ENCODE measurements at places on chromosomes 1 and 21.

DNA sequence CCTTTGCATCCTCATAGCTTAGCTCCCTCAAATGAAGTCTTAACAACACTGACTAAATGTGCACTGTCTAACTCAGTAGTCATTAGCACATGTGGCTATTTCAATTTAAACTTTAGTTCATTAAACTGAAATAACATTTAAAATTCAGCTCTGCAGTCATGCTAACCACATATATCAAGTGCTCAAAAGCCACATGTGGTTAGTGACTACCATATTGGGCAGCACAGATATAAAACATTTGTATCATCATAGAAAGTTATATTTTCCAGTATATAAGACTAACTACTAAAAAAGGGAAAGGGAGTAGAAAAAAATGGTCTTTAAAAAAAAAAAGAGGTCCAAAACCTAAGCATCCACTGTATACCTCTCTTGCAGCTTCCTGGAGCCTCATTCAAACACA, 64.1 kb downstream of the SETD4 start:
- no peak for DNase-seq

DNA sequence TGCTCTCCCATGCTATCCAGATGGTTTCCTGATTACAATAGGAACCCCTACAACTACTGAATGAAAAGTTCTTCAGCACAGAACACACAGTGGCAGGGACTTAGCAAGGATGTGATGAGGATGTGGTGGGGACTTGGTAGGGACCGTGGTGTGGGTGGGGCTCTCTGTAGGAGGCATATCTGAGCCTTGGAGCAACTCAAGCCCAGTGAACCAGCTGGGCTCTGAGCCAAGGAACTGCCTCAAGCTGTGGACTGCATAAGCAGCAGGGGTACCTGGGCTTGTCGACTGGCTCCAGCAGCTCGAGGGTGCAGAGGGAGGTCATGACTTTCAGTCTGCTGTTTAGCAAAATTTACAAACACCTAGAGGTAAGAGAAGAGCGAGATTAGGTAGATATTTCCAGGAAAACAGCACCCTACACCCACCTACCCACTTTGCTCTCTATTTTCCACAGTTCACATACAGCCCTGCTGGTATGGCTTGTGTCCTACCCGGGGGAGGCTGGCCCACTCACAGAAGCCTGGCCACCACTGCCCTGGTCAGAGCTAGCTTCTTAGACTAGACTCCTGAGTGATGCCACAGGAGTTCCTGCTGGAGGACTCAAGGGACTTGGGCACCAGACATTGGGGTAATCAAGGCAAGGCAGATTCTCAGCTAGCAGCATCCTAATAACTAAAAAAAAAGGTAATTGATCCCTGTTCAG, 86.8 kb upstream of the GCLM start:
- DNase-seq: no peak

DNA sequence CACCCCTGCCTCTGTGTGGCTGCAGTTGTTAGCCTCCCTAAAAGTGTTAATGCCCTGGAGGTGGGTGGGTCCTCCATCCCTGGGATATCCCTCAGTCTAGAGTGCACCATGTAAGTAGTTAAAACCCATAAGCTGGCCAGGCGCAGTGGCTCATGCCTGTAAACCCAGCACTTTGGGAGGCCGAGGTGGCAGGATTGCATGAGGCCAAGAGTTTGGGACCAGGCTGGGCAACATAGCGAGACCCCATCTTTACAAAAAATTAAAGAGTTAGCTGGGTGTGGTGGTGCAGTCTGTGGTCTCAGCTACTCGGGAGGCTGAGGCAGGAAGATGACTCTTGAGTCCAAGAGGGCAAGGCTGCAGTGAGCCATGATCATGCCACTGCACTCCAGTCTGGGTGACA, 10.3 kb downstream of the MYOC start:
- DNase-seq: no peak

DNA sequence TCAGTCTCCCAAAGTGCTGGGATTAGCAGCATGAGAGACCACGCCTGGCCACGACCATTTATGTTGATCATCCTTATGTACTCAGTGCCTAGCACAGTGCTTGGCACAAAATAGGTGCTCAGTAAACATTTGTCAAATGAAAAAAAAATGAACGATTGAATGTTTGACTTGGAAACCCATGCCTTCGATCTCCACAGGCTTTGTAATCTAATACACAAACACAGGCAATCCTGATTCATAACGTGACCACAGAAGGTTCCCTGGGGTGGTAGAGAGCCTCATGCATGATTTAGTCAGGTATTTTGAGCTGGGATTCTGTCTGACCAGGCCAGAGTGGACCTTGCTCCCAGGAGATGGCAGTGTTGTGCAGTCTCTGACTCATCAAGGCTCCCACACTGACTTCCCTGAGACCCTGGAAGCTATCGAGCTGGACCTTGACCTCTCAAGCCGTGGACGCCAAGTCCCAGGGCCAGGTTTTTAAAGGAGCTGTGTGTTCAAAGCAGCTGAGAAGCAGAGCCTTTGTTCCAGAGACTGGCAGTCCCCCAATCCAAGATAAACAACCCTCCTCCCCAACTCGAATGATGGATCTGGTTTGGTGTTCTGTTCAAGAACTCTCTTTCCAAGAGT, 81.1 kb downstream of the PGM1 start:
- peak; percentile 8 for DNase-seq

- DNase-seq: no peak
Observed at GRCh38 chr1:25821630-25822091, 1.9 kb downstream of the MTFR1L start.

- DNase-seq: no peak
Observed at GRCh38 chr1:49340576-49340975, 563.9 kb upstream of the BEND5 start.

- DNase-seq: no peak
Observed at GRCh38 chr1:28902738-28903137, 11.6 kb upstream of the EPB41 start.

- DNase-seq: no peak
Observed at GRCh38 chr1:54108156-54108555, 44.6 kb downstream of the CDCP2 start.

- DNase-seq: peak; percentile 96
Observed at GRCh38 chr21:35239811-35240219, 190.7 kb upstream of the RUNX1 start.

GRCh38 chr1:247465796-247466195, 7.9 kb upstream of the OR2B11 start:
- no peak for DNase-seq

DNA sequence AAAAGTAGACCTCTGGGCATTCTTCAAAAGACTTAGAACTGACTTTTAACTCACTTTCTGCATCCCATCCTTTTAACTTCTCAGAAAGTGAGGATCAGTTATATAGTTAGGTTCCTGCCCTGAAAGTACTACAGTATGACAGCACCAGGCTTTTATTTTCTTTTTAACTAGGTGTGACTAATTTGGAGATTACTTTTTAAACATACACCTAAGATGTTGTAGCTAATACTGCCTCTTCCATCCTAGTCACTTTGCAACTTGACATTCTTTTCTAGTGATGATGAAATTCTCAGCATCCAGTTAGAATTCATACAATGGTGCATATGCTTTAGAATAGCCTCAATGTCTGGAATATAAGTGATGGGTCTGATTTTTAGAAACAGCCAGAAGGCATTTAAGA, 24.6 kb downstream of the RUNX1 start:
- DNase-seq: no peak

DNA sequence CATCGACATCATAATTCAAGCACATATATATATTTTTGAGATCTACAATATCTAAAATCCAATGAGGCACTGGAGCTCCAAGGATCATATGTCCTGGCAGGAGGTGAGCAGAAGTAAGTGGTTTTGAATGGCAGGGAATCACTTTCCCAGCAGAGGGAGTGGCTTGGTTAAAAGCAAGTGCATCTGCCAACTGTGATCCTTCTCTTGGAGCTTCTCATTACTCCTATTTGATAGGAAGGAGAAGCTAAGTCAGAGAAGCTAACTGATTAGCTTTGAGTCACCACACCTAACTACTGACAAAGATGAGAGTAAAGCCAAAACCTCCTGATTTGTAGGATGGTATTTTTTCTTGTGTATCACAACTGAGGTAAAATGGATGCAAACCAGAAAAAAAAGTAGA, 55.0 kb downstream of the ALG14 start:
- no peak for DNase-seq

GRCh38 chr1:212467843-212468482, 35.2 kb downstream of the NENF start:
- no peak for DNase-seq

- DNase-seq: no peak
Observed at GRCh38 chr1:211741788-211742187, 66.4 kb upstream of the NEK2 start.

DNA sequence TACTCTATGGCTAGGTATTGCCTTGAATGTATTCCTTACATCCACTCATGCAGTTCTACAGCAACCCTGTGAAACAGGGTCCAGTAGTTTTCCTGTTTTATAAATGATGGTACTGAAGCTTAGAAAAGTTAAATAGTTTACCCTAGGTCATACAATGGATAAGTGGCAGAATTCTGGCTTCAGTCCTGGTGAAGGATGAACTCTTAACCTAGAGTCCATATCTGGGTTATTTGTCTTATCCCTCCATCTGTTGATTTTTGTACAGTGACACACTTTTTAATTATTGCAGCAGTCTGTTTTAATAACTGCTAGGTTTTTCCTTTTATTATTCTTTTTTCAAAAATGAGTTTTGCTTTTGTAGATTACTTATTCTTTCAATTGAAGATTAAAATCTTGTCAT, 263.9 kb downstream of the DNM3 start:
- DNase-seq: no peak

DNA sequence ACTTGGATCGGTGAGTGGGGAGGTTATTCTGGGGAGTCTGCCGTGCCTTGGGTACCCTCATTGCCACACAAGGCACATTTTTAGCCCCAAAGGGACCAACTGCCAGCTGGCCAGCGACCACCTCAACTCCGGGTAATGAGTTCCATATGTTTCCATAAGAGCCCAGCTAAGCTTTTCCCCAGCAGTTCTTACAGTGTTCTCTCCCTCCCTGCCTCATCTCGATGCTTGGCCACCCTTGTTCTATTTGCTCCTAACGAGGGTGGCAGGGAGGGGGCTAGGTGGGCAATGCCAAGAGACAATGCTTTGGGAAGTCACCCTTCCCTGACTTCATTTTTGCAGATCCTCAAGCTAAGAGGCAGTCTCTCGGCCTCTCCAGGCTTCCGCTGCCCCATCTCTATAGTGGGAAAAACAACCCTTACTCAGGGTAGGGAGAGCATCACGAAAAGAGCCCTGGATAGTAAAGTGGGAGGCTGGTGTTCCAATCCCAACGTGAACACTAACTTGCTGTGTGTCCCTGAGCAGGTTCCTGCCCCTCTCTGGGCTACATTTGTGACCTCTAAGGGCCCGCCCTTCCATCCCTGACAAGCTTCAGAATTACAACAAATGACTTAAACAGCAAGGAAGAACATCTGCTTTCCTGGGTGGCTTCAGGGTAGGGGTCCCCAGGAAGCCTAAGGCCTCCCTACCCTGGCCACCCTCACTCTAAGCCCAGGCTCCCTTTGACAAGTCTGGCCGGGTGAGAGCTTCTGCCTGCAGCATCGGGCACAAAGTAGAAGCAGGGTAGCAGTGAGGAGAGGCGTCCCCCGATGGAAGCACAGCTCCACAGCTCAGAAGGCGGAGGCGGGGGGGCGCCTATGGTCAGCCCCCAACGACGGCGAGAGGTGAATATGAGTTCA, 5.8 kb downstream of the ID3 start:
- DNase-seq: no peak

- DNase-seq: no peak
Observed at GRCh38 chr1:221834698-221835513, 93.0 kb upstream of the DUSP10 start.

DNA sequence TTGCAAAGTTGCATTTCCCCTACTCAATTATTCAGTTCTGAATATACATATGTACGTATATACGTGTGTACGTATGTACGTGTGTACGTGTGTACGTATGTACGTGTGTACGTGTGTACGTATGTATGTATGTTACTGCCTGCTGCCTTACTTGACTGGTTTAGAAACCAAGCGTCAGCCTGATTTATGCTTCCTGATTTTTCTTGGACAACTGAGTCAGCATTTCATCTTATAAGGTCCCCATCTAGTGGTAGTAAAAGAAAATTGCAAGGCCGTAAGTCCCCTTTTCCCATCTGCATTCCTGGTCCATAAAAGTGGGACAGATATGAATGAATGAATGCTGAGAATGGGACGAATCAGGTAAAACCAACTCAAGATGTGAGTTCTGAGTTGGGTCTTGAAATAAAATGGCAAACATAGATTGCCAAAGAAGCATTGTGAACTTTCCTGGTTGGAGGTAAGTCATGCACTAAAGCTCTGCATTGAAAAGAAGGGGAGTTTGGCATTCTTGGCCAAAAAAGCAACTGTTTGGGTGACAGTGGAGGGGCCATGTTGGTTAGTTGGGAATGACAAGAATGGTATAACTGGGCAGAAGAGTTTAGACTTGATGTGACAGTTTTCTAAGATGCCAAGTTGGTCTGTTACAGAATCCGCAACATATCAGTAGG, 76.4 kb upstream of the DNAH14 start:
- DNase-seq: peak; percentile 7

GRCh38 chr1:45531873-45532272, 10.2 kb upstream of the PRDX1 start:
- no peak for DNase-seq

DNA sequence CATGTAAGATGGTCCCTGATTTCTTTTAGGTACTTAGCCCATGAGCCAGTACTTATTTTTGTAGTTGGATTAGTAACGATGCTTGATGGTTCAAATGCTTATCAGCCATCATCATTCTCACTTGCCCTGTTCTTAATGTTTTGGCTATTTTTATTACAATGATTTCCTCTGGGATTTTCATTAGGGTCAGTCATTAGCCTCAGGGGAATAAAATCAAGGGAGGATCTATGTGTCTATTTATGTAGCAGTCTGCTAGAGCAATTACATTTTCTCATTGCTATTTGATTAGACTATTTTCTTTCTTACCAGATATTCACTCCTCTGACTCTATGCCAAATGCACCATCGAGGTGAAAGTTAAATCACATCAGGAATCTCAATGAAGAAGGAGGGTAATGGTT, 10.9 kb upstream of the CCT8 start:
- DNase-seq: no peak

- no peak for DNase-seq
Observed at GRCh38 chr1:27267153-27267552, 32.7 kb downstream of the WDTC1 start.

DNA sequence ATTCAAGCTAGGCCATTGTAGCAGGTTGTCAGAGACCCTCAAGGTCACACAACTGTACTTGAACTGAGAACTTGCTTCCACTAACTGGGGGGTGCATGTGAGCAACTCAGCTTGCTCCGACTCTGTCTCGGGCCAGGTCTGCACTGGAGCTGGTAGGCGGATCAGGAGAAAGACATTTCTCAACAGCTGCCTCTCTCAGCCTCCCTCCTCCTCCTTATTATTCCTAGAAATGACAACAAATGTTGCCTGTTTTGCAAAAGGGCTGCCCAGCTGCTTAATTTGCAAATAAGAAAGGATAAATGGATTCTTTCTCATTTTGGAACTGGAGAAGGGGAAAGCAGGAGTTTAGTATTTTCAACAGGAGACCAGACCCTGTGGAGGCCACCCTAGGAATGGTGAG, 140.5 kb downstream of the RHOU start:
- DNase-seq: no peak

DNA sequence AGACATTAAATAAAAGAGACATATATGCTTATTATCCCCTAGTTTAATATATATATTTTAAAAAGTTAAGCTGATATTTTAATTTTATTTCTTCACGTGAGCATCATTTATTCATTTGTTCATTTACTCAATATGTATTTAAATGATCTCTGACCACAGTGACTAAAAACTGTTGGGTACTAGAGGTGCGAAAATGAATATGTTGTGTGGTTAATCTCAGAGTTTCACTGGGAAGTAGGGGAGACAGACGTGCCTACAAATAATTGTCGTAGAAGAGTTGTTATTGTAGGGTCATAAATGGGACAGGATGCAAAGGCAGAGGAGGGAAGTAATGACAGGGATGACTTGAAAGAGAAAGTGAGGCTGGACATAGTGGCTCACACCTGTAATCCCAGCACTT, 213.0 kb upstream of the CACYBP start:
- no peak for DNase-seq
